ENCODE measurements at places on chromosomes 4 and X.

DNA sequence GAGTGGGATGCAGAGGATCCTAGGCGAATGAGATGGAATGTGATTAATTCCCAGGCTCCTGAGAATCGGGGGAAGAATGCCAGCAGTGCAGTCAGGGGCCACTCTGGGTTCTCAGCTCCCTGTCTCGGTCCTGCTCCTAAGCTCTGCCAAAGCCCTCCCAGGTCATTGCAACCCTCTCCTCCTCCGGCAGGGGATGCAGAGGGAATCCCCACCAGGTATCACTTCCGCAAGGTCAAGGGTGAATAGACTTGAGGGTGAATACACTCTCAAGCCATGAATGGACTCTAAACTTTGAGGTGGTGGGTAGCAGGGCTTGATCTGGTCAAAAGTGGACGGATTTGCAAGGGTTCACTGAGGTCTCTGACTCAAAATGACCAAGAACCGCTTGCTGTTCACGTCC is 139.3 kb upstream of the MXRA5 start:
- no peak for DNase-seq

DNA sequence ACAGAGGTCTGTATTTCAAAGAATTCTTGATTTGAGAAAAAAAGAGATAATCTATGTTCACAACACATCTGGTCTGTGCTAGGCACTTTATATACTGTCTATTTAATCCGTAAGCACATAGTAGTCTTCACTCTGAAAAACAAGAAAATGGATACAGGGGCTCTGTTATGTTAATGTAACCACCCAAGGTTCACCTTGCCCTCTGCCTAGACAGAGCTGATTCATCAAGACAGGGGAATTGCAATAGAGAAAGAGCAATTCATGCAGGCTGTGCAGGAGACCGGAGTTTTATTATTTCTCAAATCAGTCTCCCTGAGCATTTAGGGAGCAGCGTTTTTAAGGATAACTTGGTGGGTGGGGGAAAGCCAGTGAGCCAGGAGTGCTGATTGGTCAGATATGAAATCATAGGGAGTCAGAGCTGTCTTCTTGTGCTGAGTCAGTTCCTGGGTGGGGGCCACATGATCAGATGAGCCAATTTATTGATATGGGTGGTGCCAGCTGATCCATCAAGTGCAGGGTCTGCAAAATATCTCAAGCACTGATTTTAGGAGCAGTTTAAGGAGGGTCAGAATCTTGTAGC is 92.9 kb upstream of the TNIP3 start:
- no peak for DNase-seq

DNA sequence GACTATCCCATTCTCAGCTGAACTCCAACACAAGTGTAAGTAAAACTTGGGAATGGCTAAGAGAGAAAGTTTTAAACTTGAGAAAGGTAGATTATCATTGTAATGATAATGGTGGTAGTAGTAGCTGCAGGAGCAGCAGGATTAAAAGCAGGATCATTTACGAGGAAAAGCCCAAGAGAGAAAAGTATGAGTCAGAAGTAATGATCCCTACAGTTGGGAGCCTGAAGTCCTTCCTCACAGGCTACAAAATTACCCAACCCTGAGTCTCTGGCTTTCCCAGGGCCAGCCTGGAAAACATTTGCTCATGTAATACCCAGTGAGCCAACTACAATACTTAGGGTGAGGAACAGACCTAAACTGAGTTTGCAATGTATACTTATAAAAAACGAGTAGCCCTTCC is 4.4 kb upstream of the PRDM8 start:
- no peak for DNase-seq

DNA sequence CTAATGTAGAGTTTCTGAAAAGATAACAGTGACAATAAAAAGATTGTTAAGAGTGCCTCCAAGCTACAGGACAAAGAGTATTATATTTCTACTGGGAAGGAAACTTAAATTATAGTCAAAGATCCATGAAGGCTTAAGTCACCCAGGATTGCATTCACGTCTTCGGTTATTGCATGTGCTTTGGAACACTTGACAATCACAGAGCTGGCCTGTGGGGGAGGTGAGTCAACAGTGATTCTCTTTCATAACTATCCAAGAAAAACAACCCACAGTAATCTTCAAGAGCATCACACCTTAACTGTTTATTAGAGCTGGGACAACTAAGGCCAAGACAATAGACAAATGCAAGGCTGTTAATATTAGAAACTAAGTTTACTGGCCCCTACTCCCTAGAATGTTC is 40.3 kb downstream of the PDGFC start:
- DNase-seq, result no peak

DNA sequence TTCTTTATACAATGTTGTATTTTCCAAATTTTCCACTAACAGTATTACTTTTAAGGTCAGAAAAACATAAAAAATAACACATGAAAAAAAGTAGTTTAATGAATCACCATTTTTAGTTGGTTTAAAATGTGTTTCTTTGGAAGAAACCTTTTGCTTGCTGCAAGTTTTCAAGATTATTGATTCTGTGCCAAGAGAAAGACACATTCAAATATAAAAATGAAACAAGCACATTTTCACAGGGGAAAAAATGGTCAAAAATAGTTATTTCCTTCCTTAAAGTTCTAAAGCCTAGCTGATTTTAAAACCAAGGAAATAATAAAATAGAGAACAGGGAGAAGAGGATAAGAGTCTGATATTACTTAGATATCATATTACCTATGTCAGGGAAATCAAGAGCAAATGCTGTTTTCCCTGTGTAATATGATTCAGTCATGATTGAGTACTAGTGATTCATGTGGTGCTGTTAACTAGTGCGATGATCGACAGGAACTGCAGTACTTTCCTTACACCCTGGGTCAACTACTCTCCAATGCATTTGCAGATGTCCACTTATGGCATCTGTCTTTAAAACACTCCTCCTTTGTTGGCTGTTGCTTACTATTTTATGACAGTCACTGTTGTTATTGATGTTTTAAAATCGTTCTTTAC is 103.8 kb downstream of the CAMK2D start:
- no peak for DNase-seq

GRCh38 chr4:113012122-113012725 is 37.2 kb upstream of the ANK2 start:
- DNase-seq, result no peak

- DNase-seq, result no peak
Observed at GRCh38 chrX:118740276-118740889, 13.0 kb downstream of the IL13RA1 start.

DNA sequence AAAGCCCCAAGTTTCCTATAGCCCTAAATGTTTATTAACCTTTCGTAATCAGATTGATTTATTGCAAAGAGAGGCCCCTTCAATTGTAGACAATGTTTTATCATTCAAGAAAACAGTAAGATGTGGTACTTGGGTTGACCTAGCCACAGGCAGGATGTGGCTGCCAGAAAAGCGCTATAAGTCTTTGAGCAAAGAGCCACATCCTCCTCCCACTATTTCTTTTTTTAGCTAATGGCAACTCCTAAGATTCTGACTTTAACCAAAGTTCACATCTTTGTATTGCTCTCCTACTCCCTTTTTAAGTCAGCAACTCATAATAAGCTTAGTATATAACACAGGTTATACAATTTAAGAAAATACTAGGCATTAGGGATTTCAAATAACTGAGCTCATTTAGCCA is 70.7 kb upstream of the PPP3CA start:
- DNase-seq, result no peak

DNA sequence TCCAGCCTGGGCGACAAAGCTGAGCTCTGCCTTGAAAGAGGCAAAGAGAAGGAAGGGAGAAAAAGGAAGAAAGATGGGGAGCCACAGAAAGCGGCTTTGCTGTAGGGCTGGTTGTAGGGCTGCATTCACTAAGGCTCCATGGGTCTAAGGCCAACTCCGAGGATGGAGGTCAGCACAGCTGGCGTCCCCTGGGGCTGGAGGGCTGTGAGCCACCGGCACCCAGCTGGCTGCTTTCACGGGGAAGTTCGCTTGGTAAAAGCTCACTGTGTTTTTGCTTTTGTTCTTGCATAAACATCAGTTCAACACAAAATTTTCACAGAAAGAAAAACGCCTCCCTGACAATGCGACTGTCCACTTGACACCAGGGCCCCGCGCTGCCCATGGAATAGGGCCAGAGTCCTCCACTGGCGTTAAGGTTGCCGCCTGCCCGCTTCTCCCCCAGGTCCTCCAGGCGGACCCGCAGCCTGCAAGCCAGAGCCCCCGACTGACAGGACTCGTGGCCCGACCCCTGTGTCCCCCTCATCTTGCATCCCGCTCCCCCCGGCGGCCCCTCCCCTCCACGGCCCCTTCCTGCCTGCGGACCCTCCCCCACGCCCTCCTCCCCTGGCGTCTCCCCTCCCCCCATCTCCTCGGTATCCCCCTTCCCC is 1.1 kb downstream of the RNF212 start:
- no peak for DNase-seq

DNA sequence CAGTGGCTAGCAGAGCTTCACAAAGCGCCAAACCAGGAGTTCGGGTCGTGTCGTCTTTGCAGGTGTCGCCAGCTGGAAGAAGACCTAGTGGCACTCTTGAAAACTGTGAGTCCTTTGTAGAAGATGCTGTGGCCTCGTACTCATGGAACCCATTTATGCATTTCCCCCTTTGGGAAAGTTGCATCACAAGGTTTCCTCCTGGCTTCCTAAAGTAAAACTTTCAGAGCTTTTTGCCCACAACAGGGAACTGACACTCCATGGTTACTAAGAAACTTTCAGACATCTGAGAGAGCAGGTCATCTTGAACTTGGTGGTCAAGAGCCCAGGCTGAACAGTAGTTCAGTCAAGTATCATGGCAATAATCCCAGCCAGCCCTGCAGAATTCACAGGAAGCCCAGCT is 15.9 kb upstream of the NOCT start:
- no peak for DNase-seq

DNA sequence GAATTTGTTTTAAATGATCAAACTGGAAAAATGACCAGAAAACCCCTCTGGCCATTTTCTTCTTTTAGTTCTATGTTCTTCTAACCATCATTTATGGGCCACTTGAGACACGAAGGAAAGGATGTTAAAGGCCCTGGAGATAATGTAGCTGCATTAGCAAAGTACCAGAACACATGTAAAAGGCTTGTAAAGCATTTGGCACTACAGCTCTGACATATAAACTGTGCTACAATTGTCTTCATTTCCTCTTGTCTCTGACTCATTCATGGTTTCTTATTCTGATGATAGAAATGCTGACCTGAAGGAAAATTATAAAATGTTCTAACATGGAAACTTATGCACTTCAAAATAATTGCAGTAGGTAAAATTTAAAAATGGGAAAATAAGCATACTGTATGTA is 388.7 kb downstream of the FAT4 start:
- no peak for DNase-seq

GRCh38 chr4:151046609-151047008 is 31.5 kb upstream of the LRBA start:
- no peak for DNase-seq

GRCh38 chr4:186104890-186105646 is 564 bp downstream of the FAM149A start:
- no peak for DNase-seq

DNA sequence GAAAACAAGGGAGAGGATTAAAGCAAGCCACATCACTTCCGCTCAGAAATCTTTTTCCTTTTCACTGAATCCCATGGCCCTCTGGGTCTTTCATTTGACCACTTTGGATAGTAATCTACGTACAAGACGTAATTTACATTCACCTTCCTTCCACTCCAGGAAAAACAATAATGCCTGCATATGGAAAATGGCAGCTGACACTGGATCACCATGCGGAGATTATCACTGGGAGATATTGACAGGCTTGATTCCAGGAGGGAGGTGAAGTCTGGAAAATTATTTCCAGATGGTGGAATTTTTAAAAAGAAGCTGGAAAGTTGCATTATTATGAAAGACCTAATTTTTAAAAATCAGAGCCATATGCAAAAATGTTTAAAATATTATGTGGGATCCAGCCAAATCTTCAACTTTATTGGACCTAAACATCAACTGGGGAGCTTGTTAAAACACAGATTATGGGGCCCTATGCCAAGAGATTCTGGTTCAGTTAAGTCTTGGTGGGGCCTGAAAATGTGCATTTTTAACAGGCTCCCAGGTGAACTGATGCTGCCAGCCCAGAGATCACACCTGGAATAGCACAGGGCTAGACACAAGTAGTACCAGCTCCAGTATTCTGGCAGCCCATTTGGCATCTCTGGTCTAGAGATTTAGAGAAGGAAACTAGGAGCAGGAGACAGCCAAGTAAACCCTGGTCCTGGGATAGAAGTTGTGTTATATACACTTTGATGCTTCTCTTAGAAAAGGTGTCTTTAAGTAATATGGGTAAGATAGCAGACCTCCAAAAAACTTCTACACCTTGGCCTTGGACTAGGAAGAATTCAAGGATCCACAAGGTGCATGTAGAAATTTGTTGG is 290.3 kb upstream of the LDB2 start:
- DNase-seq, result no peak

DNA sequence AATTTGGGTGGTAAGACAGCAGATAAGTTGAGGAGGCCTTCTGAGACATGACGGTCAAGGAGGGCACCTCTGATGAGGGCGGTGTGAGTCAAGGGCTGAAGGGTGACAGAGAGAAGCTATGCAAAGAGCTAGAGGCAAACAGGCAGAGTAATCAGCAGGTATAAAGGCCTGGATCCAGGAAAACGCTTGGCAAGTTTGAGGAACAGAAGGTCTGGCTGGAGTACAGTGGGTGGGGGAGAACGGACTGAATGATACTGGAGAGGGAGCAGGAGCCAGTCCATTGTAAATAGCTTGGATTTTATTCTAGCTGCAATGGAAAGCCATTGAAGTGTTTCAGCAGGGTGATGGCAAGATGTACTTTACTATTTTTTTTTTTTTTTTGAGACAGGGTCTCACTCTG is 39.3 kb downstream of the RAB33B start:
- DNase-seq, result no peak

GRCh38 chrX:120668357-120668756 is 38.5 kb upstream of the C1GALT1C1 start:
- no peak for DNase-seq

DNA sequence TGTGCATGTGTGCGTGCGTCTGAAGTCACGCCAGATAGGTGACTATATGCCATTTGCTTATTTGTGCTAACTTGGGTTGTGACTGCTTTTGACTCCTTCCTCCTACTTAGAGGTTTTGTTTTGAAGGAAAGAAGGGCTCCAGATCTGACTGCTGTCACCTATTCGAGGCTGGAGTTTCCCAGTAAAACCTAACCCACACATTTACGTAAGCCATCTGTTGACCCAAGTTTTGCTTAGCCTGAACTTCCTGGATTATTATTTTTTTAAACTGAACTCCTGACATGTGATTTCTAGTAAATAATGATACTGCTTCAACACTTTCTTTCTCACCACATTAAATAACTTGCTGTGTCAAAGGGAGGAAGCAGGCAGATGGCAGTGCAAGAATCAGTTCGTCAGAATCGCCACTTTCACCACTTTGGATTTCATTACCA is 41.5 kb downstream of the DTHD1 start:
- DNase-seq, result no peak

DNA sequence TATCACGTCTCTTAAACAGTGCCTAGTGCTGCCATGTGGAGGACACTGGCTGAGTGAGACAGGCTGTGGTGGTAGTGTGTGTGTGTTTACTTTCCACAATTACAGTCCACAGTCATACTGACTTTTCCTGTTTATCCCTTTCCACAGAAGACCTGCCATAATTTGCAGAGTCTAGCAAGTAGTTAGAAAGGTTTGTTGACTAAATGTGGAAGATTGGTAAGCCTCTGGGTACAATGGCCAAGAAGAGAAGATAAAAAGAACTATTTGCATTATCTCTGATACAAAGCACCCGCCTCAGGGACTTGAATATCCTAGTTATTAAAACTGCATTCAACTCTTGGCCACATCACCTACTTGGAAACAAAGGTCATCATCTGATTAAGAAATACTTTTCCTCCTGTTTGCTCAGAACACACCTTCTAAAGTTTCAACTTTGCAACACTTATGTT is 89.1 kb downstream of the FAM13A start:
- no peak for DNase-seq
